NCI-H187 (cell line): ENCODE measurements at places on chromosomes 5 and 9.

- DNase-seq, result no peak
Observed at GRCh38 chr9:130117816-130118632, 54.2 kb upstream of the NCS1 start.

DNA sequence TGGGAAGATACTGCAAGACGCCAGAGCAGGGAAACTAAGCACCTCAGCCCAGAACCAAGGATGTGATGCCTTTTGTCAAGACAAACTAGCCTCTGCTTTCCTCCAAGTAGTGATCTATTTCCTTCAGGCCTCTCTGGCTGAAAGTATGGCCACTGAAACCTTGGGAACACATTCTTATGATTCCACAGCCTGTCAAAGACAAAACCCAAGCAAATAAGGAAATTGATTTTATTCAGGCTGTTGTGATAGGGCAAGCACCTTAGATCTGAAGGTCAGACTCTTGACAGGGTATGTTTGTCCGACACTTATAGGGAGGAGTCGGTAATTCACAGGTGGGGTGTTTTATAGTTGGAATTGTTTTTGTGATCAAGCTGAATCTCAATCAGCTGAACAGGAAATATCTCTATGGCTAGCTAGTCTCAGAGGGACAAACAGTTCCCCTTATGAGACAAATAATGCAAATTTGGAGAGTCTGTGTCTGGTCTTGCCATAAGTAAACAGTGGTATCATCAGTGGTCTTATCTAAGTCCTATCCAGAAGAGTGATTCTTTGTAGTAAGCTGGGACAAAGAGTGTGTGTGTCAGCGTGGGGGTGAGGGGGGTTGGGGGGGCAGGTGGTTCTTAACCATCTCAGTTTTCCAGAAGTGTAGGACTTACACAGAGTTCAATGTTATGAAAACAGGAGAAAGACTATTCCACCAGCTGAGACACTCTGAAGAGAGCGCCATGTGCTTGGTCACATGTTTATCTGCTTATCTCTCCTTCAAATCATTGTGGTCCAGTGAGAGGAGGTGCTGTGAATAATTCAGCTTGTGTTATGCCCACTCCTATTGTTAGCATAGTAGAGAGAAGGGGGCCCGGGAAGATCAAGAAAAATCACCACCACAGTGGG lies 6.7 kb upstream of the ZCCHC10 start:
- DNase-seq, result no peak

DNA sequence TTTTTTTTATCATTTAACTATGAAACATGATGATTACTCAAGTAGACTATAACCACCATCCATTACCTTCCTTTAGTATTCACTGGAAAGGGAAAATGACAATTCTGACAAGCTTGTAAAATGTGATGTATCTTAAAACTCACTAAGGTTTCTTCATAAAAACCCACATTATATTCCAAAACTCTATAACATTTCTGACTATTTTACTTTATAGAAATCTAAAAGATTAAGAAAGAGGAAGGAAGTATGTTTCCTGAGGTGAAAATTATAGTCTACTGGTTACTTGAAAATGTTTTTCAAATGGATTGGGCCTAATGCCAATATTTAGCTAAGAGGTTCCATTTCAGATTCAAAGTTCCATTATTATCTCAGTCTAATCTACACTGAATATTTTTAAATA lies 1982.2 kb upstream of the C9orf72 start:
- DNase-seq, result no peak

- no peak for DNase-seq
Observed at GRCh38 chr5:173645890-173646574, 29.6 kb upstream of the BOD1 start.

GRCh38 chr9:109889456-109889855 lies 109.5 kb downstream of the PALM2AKAP2 start:
- no peak for DNase-seq

GRCh38 chr5:104793755-104794080 lies 1231.1 kb upstream of the NUDT12 start:
- DNase-seq, result no peak

GRCh38 chr5:65482736-65483545 lies 1.2 kb upstream of the ADAMTS6 start:
- DNase-seq, result no peak

- DNase-seq, result no peak
Observed at GRCh38 chr9:130201399-130201873, 29.2 kb downstream of the NCS1 start.

- DNase-seq, result no peak
Observed at GRCh38 chr5:119269061-119269944, 86.5 kb upstream of the TNFAIP8 start.
